Choroid plexus epithelial cell (primary cell): ENCODE measurements at places on chromosomes 5 and 9.
A peak's percentile ranks its signal among the peaks of the same experiment; 100 is the strongest.

GRCh38 chr9:3189113-3189861 lies 336.5 kb downstream of the RFX3 start:
- DNase-seq, result no peak

DNA sequence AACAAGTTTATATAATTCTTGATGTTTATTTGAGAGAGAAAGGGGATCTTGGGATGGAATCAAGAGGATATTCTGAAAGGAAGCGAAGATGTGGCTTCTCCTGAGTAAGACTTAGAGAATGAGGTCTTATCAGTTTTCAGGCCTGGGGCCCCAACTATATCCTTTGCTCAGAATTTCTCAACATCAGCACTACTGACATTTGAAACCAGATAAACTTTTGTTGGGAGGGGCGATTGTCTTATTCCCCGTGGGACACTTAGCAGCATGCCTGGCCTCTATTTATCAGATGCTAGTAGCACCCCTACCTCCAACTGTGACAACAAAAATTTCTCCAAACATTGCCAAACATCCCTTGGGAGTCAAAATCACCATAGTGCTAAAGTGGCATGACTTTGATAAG lies 567.7 kb downstream of the MAT2B start:
- DNase-seq, result peak; percentile 8

- peak; percentile 6 for DNase-seq
Observed at GRCh38 chr5:55072666-55073065, 29.8 kb upstream of the GZMA start.

GRCh38 chr9:78697618-78698017 lies 400.7 kb downstream of the PSAT1 start:
- DNase-seq, result no peak

DNA sequence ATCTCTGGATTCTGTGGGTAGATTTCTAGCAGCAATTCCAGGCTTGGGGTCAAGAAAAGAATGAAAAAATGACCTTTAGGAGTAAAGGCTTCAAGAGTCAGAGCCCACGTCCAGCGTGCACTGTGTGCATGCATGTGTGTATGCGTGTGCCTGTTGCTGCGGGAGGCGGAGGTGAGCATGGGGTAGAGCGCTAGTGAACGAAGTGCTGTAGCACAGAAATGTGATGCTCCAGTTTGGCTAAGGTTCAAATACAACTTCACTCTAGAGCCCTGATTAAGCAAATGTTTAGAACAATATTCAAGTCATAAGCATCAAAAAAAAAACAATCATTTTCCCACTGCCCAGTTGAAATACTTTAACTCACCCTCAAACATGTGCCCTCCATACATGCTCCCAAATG lies 403.9 kb downstream of the ZNF608 start:
- DNase-seq, result peak; percentile 41

DNA sequence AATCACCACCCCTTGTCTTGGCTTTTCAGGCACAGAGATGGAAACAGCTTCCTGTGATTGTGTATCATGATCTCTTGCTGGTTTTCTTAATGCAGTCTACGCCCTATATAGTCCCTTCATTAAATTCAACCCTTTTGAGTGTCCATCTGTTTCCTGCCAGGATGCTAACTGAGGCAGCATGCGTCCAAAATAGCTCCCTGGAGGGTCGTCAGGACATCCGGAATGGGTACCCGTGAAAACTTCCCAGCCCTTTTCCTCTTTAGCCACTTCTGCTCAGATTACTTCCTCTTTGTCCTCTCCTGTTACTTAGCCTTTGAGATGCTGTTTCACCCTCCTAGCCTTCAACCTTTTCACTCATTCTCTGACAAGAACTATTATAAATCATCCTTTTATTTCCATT lies 79.8 kb upstream of the KLF9 start:
- DNase-seq, result no peak
